ENCODE measurements at places on chromosomes 5 and 9.
A peak's percentile ranks its signal among the peaks of the same experiment; 100 is the strongest.

GRCh38 chr9:71285191-71285656 is 163.8 kb upstream of the TRPM3 start:
- peak; percentile 46 for DNase-seq

DNA sequence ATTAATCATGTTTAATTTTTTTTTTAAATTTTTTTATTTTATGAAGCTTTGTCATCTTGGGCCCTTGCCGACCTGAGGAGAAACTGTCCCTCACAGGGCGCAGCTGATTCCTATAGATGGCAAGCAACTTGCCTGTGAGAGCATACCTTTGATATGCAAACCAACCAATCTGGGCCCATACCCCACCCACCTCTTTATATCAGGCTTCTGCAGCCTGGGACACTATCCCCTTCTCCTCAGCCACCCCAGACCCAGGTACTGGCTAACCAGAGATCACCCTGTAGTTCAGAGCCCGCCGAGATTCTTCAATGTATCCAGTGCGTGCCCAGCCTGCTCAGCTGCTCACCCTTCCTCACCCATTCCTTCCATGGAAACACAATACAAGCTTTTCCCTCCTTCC is 18.7 kb upstream of the AGGF1 start:
- no peak for DNase-seq

GRCh38 chr5:157484768-157485167 is 24.8 kb downstream of the NIPAL4 start:
- no peak for DNase-seq

DNA sequence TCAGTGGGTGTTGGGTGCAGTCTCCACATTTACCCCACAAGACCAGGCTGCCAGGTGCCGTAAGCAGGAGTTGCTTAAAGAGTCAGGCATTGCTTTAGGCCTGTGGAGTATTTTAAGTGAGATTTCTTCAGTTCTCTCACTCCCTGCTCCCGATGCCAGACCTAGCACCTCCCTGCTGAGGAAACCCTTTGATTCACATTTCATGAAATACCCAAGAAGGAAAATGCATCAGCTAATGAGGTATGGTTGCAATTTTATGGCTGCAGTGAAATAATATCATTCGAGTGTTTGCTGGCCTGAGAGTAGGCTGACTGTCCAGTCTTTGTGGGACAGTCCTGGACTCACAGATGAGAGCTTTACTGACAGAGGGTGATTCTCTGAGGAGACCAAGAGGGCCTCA is 67.4 kb upstream of the CTSL start:
- no peak for DNase-seq

DNA sequence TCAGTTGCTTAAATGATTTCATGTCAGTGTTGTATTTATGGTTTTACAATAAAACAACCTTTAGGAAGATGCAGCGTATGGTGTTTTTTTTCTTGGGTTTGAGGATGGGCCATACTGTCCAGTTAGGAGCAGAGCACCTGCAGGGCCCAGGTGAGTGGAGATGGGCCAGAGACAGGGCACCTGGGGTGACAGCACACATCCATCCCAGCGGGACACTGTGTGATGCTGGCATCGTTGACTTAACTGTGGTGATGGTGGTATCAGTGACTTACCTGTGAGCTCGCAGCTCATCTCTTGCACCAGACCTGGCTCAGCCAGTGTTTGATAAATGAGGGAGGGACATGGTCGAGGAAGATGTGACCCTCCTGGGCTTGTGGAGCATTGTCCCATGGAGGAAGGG is 21.6 kb downstream of the AMBP start:
- no peak for DNase-seq

DNA sequence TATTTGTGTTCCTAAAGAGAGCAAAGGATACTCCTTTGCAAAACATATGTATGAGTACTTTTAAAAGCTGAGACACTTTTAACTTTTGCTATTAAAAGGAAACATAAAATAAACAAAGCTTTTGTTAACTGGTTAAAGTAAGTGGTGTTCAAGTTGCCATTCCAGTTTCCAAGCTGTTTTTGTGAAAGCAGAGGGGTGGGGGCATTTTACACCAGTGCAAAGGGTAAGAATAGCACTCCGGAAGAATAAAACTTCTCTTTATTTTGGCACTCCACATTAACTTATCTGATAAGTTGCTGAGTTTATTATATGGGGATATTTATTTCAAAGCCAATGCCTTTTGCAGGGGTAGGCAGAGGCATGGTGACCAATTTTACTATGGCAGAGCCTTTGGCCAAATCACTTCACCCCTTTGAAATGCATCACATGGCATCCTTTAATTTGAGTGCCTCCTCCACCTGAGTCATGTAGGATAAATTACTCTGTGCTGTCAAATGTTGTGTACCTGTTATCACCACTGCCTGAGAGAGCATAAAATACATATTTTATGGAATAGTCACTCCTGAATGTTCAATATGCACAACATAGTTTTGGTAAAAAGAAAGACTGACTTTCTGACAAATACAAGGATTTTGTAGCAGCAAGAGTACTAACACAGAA is 62.9 kb downstream of the MLLT3 start:
- DNase-seq = no peak

- DNase-seq = no peak
Observed at GRCh38 chr9:4056187-4056586, 243.7 kb downstream of the GLIS3 start.
